NCI-H1417 (cell line): ENCODE measurements at places on chromosomes 16 and 17.

DNA sequence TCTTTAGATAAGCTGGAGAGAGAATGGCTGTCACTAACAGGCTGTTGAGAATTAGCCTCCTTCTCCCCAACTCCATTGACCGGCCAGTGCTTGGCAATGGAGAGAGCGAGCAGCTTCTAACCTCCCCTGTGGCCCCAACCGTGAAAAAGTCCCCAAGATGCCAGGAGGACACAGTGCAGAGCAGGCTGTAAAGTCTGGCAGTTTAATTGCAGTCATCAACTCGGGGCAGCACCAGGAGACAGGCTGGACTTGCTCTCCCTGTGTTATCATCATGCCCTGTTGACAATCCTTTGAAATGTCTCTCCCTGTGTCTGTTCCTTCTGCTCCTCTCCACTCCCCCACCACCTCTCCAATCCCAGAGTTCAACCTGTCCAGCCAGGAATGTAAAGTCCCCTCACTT is 705 bp upstream of the CDRT4 start:
- DNase-seq = no peak

- DNase-seq = no peak
Observed at GRCh38 chr16:53112015-53112414, 57.2 kb downstream of the CHD9 start.

- no peak for DNase-seq
Observed at GRCh38 chr16:86955136-86955855, 361.9 kb downstream of the C16orf95 start.

DNA sequence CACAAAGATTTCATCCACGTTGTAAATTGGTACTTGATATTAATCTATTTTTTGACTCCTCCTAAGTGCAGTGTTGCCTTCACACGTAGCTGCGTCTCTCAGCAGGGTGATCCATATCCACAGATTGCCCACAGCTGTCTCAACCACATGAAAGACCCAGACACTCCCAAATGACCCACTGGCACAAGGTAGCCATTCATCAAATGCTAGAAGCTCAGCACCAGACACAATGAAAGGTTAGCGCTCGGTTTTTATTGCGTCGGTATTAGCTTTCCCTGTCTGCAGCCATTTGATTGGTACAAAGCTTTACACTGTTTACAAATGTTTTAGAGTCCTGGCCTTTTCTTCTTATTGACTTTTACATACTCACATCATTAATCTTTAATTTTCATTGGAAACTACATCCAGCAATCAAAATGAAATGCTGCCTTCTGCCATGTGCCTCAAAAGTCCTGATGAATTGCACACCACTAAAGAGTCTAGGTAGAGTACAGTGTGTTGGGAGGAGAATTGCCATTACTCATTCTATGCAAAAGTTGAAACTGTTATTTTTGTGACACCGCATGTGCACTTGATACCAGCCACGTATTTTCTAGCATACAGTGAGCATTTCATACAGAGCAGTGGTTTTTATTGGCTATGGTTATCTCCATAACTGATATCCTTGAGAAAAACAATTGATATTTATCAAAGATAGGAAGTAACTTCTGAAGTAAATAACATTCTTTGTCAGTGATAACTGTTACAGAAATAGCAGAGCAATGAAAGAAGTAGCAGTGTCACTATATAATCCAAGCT is 127.3 kb upstream of the NUDT7 start:
- peak; percentile 48 for DNase-seq

- DNase-seq = no peak
Observed at GRCh38 chr16:25134166-25134700, 22.7 kb downstream of the LCMT1 start.

DNA sequence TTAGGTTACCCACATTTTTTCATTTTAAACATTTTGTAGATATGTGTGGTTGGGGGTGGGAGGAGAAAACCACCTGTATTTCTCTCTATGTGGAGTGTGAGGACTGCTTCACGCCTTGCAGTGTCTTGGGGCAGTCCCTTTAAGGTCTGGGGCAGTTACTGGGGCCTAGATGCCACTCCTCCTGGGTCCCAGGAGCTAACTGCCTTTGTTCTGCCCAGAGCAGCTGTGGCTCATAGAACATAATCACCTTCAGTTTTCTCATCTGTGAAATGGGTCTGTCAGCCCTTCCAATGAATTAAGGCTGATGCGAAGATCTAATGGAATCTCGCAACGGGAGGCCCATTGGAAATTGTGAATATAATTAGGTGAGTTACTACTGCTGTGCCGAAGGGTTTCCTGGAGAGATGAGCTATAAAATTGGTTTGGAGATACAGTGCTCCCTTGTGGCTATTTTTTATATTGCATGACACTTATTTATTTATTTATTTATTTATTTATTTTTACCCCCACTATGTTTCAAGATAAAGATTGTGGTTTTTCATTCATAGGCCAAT is 22.9 kb downstream of the DHRS7C start:
- DNase-seq = no peak
